ENCODE measurements at places on chromosomes 4 and X.

DNA sequence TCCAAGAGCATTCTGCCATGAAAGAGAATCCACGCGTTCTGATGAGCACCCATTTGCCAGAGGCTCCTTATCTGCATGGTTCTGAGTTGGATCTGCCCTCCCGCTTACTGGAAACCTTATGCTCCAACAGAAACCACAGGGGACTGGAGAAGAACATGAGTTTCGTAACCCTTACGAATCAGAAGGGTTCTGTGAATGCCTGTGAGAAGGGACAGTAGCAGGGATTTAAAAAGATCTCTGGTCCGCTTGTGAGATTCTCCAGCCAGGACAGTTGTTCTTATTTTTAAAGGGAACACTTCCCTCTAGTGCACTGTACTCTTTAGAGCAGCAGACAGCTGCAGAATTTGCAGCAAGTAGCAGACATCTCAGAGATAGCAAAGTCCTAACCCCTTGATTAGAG, 22.5 kb upstream of the CENPU start:
- DNase-seq = no peak

GRCh38 chr4:15513545-15513944, 43.9 kb downstream of the CC2D2A start:
- no peak for DNase-seq

DNA sequence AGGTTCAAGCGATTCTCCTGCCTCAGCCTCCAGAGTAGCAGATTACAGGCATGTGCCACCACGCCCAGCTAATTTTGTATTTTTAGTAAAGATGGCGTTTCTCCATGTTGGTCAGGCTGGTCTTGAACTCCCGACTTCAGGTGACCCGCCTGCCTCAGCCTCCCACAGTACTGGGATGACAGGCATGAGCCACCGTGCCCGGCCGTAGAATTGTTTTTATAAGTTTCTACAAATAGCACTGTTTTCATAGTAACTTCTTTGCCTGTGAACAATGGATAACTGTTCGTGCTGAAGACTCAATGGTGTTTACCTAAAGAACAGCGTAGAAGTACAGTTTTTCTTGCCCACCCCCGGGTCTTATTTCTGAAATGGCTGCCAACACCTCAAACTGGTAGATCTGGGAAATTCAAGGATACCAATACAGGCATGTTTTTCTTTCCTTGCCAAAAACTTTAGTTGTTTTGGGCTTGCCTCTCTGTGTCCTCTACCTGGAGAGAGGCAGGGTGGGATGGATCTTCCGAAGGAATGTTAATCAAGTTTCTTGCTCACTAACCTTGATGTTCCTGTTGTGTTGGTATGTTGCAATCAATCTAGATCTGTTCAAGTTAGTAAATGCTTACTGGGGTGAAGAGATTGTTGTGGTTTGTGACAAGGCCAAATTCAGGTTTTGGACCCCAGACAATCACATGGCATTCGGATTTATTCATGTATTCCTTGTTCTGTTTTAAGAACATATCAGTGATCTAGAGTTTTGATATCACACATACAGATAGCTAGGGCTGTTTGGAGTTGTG, 2.8 kb upstream of the RUFY3 start:
- DNase-seq = no peak

DNA sequence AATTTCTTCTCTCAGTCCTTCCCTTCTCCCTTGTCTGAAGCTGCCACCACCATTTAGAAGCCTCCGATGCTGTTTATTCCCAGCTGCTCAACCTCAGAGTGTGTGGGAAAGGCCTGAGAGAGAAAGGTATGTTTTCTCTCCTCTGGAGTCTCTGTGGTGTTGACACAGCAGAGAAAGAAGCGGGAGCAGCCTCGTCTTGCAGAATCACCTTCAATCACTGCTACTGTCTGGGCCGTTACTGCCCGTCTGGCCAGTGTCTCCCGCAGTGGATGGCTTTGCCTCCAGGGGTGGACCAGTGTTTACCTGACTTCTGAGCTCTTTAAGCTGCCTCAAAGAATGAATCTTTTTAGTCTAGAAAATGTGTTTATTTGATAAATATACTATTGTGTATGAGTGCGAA, 148.9 kb upstream of the FAM47C start:
- DNase-seq = no peak

- DNase-seq = no peak
Observed at GRCh38 chr4:26632916-26633315, 49.0 kb downstream of the TBC1D19 start.

DNA sequence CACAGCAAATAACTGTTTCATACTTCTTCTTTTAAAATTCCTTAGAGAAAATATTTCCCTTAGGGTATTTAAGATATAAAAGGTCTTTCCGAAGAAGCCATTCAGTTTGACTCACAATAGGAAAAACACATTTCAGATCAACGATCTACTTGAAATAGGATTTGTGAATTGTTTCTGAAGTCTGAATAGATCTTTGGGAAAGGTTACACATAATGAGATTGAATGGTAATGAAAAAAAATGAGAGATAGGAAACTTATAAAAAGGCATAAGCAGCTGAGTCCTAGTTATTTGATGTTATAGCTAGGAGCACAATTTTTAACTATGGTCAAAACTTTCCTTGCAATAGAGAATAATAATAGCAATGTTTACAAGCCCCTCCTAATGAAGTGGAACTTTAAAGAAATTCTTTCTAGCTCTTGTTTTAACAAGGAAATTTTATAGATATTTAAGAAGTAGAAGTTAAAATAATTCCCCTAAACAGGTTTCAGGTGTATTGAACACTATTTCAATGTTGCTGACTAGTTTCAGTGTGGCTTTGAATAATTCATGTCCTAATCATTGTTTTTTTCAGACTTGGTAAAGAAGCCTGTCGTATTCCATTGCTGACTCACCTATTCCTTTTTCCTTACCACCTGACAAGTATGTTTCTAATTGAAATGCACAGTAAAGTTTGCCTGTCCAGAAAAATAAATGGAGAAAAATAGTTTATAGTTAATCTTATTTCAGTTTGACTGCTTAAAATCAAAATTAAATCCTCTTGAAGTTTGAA, 89.1 kb downstream of the PCDH18 start:
- DNase-seq = no peak

DNA sequence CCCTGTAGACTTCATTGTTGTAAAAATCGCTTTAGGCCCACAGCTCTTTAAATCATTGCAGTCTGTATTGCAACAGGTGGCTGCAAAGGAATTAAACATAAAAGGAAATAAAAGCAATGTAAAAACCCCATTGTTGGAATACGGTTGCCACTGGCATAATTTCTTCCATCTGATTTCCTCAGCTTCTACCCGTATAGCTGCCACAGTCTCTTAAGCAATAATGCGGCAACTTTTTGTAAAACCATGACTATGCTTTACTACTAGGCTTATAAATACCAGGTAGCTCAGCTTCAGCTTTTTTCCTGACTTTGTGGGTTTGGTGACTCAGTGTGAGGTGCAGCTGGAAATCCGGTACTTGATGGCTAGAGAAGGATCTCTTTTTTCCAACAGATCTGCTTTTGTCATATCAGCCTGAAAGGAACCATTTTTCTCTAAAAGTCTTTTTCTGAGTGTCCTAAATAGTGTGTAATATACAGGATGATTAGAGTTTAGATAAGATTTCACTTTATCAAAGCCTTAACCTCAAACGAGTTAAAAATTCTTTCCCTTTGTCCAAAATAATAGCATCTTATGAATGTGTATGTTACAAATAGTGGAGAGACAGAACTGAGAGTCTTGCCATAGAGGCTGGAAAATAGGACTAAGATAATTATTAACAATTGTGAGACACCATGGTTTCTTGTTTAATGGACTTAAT, 268.0 kb downstream of the ADGRL3 start:
- no peak for DNase-seq

DNA sequence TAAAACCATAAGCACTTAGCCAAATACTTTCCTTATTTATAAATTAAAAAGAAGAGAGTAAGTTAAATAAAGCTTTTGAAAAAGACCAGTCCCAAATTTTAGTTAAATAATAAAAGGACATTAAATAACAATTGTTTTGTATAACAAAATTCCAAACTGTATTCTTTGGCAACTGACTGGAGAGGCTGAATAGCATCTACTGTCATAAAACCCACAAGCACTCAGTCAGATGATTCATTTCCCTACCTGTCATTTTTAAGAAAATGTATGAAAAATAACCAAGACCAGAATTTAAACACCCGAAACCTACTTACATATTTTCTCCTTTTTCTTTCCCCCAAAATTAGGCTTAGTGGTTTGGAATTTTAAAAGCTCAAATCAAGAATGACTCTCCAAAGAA, 32.5 kb upstream of the SMIM10L2A start:
- DNase-seq = no peak

DNA sequence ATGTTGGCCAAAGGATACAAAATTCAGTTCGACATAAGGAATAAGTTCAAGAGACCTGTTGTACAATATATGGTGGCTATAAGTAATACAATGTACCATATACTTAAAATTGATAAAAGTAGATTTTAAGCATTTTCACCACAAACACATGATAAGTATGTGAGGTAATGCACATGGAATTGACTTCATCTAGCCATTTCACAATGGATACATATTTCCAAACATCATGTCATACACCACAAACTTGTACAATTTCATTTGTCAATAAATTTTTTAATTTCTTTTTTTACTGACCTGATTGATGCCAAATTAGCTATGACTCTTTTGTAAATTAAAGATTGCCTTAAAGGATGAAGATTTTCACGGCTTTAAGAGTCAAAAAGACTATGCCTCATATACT, 103.1 kb upstream of the VCX2 start:
- DNase-seq = no peak

GRCh38 chrX:121238093-121238492, 190.7 kb downstream of the GLUD2 start:
- DNase-seq = no peak

GRCh38 chr4:177220376-177220775, 89.3 kb upstream of the NEIL3 start:
- no peak for DNase-seq

DNA sequence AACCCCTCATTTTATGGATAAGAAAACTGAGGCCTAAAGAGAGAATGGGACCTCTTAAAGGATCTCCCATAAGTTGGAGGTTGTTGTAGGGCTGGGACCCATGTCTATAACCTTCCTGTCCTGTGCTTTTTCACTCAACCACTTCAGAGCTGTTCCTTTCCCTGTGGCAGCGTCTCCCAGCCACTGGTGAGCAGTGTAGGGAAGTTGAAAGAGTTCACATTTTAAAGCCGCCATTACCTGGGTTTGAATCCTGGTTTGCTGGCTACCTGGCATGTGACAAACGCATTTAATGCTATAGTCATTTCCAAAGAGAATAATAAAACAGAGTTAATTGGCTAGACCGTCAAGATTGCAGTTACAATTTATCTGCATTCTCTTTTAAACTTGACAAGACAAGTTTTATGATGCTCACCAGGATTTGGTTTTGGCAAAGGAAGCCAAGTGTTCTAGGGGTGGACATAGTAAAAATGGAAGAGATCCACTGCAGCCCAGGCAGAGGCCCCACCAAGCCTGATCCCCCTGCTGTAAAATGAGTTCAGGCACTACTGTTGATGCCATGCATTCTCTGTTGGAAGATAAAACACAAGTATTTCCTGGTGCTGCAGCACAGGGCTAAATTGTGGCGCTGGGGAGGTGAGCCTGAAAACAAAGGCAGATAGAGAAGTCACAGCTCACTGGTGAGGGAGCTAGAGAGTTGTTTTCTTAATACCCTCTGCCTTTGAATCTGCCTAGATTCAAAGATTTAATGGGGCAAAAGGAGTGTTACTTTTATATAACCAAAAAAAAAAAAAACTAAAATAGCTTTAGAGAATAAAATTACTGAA, 218.7 kb downstream of the NWD2 start:
- DNase-seq = no peak

DNA sequence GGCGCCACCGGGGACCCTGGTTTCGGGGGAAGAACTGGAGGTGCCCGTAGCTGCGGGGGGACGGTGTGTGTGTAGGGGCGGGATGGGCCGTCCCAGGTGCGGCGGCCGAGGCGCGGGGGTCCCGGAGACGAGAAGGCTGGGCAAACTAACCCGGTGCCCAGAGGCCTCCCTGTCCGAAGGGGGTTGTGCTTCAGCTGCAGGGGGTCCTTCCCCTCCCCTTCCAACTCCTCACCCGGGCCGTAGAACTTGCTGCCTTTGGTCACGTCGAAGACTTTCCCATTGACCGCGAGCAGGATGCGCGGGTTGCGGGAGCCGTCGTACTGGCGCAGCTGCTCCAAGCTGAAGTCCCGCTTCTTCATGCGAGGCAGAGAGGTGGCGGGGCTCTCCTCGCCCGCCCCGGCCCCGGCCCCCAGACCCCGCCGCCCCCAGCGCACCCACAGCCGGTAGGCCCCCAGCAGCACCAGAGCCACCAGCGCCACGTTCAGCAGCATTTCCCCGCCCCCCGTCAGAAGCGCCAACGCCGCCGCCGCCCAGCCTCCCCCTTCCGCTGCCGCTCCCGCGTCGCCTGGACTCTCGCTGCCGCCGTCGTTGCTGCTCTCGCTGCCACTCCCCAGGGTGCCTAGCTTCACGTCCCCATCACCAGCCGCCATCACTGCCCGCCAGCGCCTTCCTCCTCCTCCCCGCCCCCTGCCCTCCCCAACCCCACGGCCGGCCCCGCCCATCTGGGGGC, at the start of gene PGRMC2:
Gene PGRMC2 (minus strand): TSS at position 673 of the 730 bp plus-strand sequence. CDS start 23 bp downstream, at position 650.
- no peak for DNase-seq

DNA sequence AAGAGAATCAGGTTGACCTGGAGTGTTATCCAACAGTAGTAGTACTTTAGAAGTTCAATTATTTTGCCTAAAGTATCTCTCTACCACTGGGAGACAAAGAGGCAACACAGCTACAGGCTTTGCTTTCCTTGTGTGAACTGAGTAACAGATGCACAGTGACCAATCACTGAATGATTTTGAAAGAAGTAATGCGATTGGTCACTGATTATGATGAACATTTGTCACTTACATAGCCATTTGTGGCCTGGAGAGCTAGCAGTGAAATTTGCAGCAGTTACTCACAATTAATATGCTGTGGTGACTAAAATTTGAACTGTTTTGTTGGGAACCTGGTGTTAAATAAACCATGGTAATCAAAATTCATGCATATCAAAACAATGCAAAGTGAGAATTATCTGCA, 508.7 kb upstream of the DIPK2B start:
- no peak for DNase-seq

GRCh38 chr4:114028071-114028470, 48.6 kb upstream of the ARSJ start:
- no peak for DNase-seq

DNA sequence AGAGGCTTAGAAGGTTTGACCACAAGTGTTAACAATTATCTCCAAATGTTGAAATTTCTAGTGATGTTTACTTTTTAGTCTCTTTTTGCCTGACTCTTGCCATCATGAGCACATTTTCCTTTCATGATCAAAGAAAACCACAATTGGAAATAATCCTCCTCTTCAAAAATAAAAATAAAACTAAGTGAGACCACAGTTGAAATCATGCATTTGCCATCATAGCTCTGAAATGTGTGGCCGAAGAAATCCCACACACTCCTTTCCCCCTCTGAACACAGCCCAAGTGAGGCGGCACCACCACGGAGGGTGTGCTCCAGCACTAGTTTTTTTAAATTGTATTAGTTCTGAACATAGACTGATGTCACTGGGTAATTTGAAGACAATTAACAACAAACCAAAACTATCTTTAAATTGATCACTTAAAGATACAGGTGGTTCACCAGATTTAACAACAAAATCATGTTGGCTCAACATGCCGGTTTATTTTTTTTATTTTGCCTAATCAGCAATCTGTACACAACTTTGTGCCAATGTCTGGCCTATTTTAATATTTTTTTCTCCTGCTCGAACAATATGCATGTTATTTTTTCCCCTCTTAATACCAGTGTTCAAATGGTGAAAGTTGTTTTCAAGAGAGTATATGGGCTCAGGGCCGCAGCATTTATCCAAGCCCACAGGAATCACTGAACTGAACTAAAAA, 17.6 kb downstream of the APBB2 start:
- DNase-seq = no peak

GRCh38 chr4:84730375-84730774, 147.4 kb downstream of the CDS1 start:
- DNase-seq = no peak
